NCI-H226 (cell line): ENCODE measurements at places on chromosomes 11 and 22.

GRCh38 chr11:7252683-7253213, 1.0 kb downstream of the SYT9 start:
- DNase-seq: no peak

- DNase-seq: no peak
Observed at GRCh38 chr22:37137131-37137530, 12.6 kb downstream of the IL2RB start.

- peak; percentile 4 for DNase-seq
Observed at GRCh38 chr22:24510637-24511625, 15.8 kb downstream of the UPB1 start.

- DNase-seq: peak; percentile 11
Observed at GRCh38 chr22:19043121-19044085, 78.8 kb downstream of the DGCR2 start.

DNA sequence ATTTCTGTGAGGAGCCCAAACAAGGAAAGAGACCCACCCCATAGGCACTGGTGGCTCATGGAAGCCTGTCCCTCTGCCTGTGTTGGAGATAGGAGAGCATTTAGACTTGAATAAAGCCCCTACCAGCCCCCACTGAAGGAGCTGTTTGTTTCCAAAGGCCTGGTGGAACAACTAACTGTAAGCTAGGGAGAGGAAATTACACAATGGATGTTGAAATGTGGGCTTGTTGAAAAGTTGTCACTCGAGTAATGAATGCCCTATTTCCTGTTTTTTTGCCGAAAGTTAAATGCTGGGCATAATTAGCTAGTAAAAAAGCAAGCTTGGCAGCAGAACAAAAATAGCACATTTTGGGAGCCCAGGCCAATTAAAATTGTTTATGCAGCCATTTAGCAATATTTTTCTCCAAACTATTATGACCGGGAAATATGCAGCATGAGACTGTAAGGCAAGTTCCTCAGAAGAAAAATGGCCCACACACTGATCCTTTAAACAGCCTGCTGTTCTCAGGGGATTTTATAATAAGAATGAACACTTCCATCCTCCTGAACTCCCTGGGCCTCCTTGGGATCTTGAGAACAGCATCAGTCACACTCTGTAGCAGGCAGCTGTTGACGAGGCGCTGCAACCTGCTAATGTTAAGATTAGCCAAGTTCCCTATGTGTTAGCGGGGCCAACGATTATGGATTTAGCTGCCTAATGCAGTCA, 38.6 kb upstream of the LMO2 start:
- DNase-seq: peak; percentile 43

DNA sequence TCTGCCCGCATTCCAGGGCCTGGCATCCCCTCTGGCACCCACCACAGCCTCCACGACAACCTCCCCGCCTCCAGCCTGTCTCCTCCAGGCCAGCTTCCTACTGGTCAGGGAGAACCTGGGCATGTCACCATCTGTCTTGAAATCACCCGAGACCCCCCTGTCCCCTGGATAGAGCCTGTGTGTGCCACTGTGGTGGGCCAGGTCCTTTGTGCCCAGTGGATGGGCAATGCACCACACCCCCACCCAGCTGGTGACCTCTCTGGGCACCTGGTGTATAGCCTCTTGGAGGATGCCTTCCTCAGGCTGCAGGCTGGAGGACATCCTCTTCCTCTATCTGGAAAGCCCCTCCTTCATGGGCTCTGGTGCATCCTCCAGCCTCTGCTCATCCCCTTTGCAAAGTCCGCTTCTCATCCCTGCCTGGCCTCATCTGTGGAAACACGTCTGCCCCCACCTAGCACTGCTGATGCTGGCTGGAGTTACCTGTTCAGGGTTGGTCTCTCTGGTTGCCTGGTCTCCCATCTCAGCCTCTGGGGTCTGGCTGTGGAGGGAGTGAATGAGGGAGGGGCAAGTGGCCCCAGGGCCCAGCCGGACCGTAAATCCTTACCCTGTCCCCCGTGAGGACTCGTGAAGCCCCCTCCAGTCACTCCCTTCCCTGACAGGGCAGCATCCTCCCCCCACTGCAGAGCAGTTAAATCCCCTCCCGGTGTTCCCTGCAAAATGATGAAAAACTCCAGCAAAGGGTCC, 589.6 kb downstream of the TBC1D22A start:
- DNase-seq: no peak

GRCh38 chr11:63020671-63021291, 5.1 kb upstream of the SLC22A8 start:
- no peak for DNase-seq

DNA sequence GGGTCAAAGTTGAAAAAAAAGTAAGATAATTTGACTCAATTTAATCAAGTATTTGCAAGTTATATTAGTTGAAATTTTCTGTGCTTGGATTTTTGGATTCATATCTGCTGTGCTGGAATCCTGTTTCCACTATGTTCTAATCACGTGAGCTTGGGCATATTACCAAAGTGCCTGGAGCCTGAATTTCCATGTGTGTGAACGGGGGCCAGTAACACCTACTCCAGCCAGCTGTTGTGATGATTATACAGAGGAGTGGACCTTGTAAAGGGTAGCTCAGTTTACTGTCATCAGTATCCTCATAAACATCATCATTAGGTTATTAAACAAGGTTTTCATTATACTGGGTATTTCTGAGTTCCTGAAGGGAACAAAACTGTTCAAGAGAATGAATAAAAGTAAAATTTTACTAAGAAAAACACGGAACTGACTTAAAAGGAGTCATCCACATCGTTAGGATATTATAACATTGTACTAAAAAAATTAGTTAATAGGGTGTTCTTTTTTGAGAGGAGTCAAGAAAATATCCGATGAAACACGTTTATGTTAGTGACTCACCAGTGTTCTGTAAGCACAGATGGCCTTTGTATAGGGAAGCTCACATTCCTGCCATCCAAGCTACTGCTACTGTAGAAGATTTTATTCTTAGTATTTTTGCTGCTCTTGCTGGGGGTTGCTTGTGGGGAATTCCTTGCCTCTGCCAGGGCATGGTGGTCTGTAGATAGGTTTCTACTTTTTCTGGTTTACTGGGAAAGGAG, 144.1 kb downstream of the ARHGAP42 start:
- peak; percentile 36 for DNase-seq

DNA sequence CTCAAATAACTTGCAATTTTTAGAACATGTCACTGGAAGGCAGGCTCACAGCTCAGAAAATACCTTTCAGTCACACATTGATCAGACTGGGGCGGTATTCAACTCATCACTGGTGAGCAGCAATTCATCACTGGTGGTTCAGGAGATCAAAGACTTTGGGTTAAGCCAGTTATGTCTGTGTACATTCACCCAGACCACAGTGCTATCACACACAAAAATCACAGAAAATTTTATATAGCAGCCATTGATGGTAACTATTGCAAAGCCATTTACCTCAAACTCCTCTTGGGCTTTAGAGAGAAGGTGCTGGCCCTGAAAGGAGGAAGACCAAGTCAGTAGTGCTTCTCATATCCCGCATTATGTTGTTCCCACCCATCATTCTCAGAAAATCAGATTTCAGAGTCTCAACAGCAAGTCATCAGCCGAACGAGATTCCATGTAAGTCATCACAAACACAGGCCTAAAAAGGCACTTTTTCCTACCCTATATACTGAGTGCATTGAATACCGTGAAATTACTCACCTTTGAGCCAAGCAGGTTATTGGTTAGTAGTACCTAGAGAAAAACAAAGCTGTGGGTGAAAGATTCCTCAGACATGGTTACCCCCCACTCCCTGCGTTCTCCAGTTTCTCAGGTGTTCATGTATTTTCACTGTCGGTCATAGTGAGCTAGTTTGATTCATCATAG, 14.0 kb upstream of the WDR74 start:
- DNase-seq: no peak

- no peak for DNase-seq
Observed at GRCh38 chr11:68528630-68529029, 68.1 kb downstream of the PPP6R3 start.

DNA sequence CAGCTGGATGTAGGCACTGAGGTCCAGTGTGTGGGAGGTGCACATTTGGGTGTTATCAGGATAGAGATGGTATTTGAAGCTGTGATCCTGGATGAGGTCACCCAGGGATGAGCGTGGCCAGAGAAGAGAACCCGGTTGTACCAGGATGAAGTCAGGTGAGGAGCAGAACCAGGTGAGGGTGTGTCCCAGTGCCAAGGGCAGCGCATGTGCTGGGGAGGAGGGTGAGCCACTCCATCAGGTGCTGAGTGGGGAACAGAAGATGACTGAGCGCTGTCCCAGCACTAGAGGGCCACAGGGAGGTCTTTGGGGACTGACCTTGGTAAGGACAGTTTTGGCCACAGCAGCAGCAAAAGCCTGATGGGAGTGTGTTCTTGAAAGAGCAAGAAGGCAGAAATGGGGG, 2.7 kb downstream of the ARL2 start:
- peak; percentile 33 for DNase-seq

DNA sequence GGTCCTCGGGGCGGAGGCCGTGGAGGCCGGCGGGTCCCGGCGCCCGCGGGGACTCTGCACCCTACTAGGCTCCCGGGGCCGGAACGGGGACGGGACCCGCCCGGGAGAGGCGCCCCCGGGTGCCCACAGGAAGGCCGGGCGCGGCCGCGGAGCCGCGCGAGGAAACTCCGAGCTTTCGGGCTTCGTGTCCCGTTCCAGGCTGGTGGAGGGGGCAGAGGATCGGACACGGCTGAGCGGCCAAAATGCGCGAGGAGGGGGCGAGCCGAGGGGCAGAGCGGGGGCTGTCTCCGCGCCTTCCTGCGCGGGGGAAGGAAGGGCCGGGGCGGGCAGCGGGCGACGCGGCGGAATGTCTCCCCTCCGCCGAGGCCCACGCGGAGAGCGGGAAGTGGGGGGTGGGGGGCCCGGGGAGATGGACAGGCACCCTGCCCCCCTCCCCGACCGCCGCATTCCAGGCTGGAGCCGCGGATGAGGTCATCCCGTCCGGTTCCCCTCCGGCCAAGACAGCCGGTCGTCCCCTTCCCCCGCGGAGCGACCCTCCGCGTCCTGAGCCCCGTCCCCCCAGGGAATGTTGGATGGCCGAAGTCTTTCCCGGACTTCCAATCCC, 430 bp downstream of the CDC42EP1 start:
- peak; percentile 39 for DNase-seq

DNA sequence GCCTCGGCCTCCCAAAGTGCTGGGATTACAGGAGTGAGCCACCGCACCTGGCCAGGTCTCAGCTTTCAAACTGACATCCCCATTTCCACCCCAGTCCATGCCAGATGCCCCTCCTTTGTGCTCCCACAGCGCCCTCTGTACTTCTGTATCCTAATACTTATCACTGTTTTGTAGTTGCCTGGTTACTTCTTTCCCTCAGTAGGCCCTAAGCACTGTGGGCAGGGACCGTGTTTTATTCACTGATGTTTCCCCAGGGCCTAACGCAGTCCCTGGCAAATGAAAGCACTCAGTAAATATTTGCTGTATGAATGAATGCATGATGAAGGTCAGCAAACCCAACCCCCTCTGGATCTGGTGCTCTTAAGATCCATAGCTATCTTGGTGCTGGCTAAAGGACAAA, 2.2 kb upstream of the TRIM3 start:
- no peak for DNase-seq

GRCh38 chr11:83662494-83662893, 376.3 kb upstream of the CCDC90B start:
- no peak for DNase-seq

- DNase-seq: no peak
Observed at GRCh38 chr11:72721689-72722049, 30.5 kb downstream of the ARAP1 start.

DNA sequence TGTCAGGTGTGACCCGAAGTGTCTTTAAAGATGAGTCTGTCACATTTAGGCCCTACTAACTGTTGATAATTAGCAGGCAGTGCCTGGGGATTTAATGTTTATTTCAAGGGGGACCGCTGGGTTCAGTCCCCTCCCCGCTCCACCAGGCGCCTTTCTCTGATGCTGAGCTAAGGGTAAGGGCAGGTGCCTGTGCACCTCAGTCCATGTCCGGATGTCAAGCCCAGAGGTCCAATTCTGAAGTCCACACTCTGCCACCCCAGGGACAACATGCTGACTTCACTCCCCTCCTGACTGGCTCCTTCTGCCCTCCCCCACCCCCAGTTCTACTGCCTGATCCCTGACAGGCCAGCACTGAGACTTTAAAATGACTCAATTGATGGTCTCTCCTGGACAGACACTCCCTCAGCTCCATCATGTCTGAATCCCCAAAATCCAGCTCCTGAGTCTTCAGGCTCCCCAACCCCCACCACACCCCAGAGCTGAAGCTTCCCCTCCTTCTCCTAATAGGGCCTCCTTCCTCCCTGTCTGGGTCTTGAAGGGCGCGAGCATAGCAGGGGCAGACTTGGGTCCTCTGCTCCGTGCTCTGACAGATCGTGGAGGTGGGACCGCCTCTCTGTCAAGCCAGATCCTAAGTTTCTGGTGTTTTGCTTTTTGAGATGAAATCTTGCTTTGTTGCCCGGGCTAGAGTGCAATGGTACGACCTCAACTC, 49.8 kb upstream of the ANO1 start:
- no peak for DNase-seq

DNA sequence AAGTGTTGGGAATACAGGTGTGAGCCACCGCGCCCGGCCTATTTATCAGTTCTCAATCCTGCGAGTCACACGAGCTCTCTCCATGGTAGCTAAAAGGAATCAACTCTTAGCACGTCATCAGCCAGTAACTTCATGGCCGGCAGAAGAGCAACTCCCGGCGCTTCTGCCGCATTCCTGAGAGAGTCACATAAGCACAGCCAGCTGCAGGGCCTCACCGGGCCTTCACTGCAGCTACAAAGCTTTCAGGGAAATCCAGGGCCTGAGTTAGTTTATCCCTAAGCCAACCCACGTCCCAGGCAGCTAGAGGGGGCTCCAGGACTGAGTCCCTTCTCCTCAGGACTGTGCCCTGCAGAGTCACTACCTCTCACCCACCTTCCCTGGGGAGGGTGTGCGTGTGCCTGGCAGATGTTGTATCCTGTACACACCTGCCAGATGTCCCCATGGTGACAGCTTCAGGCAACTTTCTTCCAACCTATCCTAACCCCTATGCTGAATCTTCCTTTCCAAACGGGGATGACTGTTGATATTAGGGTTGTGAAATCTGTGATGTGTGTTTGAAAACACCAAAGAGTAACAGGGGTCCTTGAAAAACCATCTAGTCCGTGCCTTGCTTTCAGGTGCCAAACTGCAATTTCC, 45.9 kb upstream of the ARFGAP3 start:
- no peak for DNase-seq

- no peak for DNase-seq
Observed at GRCh38 chr11:8830641-8831040, 80.3 kb upstream of the AKIP1 start.
